Caco-2 (cell line): ENCODE measurements at places on chromosomes 6 and 20. TPM values are rescaled to one million over a fixed set of nuclear protein-coding genes. Genes with fewer than 3 reads are reported as not detected.

DNA sequence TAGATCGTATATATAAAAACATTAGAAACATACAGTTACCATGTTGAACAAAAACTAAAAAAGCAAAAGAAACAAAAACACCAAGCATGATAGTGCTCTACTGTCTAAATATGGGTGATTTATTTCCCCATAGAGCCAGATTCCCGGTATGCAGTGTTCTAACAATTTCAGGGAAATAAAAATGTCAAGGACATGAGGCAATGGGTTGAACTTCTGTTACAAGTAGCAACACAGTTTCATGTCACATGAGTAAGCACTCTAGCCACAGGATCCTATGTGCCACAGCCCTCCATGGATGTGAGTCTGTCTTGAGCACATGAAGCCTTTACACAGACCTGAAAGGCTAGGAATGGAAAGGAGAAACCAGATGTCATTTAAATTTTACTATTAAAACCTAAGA is 96.0 kb downstream of the MAP3K5 start:
- no peak for DNase-seq

GRCh38 chr6:73234733-73235132 is 9.4 kb upstream of the KHDC1L start:
- DNase-seq: no peak

The CCN6 gene
- total RNA-seq: not detected in 2 replicates

The TUBB2A gene
- 89.8 and 90.7 TPM in 2 replicates for total RNA-seq
